Stimulated activated CD4-positive, alpha-beta T cell treated with anti-CD3 and anti-CD28 coated beads, Interleukin-4, amount 100 ng/mL, for 1 hour (primary cell): ENCODE measurements at places on chromosomes 6 and 20.

GRCh38 chr6:129709196-129709768, 695 bp downstream of the ARHGAP18 start:
- no peak for DNase-seq

- DNase-seq = no peak
Measured at GRCh38 chr20:8671370-8671961, 397.4 kb upstream of the PLCB4 start.

GRCh38 chr6:158911746-158912480, 88.1 kb downstream of the RSPH3 start:
- no peak for DNase-seq

- DNase-seq = no peak
Measured at GRCh38 chr6:126650931-126651330, 311.0 kb downstream of the CENPW start.

GRCh38 chr20:47320990-47321805, 35.3 kb downstream of the ZMYND8 start:
- DNase-seq = no peak
